HS-5 (cell line): ENCODE measurements at places on chromosomes 16 and 17.

DNA sequence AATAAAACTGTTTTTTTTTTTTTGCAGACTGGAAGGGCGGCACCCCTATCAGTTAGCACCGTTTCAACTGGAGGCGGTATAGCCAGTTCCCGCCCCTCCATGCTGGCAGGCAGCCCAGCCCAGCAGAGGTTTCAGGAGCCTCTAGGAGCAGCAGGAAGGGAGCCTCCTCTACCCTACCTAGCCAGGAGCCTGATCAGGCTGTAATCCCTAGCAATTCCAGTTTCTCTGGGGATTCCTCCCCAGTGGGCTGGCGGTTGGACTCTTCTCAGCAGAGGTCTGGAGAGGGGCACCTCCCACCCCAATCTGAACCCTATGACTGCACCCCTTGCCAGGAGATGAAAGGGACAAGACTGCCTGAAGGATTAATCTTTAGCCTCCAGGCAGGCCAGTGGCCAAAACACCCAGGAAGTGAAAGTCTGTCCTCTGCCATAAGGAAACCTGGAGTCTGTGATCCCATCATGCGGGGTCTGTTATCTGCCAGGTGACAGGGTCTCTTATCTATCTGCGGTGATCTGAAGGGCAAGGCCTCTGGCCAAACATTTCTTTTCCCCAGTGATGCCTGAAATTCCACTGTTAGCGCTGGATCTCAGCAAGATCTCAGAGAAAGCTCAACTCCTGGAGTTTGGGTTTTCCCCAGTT, 4.9 kb upstream of the CDH1 start:
- no peak for DNase-seq

- DNase-seq, result peak; percentile 78
Observed at GRCh38 chr17:74042744-74043486, 160.6 kb upstream of the RPL38 start.

DNA sequence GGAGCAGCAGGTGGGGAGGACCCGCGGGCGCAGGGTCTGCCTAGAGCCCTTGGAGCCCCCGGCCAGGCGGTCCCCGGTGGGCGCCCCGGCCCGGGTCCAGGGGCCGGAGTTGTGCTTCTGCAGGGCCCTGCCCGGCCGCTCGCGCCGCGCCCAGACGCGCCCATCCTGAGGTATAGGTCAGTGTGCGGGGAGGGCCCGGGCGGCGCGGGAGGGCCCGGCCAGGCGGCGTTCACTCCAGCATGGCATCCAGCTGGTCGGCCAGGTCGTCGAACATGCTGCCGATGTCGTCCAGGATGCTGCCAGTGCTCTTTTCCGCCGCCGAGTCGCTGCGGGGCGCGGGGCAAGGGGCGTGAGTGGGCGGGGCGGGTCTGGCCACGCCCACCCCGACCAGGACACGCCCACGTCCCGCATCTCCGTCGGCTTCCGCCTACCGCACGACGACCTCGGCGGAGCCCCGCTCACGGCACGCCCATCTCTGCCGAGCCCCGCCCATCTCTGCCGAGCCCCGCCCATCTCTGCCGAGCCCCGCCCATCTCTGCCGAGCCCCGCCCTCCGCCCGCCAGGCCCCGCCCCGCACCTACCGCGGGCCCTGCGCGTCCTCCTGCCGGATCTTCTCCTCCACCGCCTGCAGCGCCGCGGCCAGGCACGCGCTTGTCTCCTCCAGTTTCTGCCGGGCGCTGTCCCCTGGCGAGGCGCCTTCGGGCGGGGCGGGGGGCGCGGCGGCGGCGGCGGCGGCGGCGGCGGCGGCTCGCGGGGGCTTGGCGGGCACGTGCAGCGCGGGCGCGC, 17.9 kb downstream of the CASKIN1 start:
- DNase-seq, result no peak

- no peak for DNase-seq
Observed at GRCh38 chr17:66446419-66446818, 144.0 kb downstream of the PRKCA start.

GRCh38 chr17:14579716-14580115, 278.8 kb downstream of the HS3ST3B1 start:
- no peak for DNase-seq

DNA sequence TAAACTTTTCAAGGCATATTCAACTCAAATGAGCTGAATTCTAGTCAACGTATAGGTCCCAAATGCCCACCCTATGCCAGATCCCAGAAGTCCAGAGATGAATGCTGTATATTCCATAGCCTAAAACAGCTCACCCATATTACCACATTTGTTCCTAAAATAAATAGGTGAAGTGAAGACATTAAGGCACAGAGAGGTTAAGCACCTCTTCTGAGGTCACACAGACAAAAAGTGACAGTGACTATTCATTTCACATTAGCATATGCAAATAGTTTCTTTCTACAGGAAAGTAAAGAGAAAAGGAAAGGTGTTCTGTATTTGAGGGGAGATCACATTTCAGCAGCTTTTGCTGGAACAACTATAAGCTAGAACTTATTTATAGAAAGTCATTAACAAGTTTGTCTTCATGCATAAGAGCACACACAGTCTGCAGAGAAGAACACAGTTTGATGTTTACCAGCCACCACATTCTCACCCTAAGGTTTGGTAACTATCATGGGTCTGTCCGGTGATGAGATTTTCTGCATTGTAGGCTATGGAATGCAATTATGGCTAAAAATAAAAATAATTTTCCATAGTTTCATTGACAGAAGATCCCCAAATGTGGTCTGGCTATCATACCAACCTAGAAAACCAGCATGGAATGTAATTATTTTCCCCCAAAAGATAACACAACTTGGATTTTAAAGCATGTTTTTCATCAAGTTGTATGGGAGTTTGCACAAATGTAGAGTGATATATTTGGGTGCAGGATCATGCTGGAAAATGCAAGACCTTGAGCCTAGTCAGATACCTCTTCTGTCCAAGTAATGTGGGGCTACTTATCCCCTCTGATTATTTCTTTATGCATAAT, 402.1 kb downstream of the UTP18 start:
- DNase-seq, result no peak

GRCh38 chr17:53797501-53797900, 25.2 kb upstream of the KIF2B start:
- DNase-seq, result no peak

DNA sequence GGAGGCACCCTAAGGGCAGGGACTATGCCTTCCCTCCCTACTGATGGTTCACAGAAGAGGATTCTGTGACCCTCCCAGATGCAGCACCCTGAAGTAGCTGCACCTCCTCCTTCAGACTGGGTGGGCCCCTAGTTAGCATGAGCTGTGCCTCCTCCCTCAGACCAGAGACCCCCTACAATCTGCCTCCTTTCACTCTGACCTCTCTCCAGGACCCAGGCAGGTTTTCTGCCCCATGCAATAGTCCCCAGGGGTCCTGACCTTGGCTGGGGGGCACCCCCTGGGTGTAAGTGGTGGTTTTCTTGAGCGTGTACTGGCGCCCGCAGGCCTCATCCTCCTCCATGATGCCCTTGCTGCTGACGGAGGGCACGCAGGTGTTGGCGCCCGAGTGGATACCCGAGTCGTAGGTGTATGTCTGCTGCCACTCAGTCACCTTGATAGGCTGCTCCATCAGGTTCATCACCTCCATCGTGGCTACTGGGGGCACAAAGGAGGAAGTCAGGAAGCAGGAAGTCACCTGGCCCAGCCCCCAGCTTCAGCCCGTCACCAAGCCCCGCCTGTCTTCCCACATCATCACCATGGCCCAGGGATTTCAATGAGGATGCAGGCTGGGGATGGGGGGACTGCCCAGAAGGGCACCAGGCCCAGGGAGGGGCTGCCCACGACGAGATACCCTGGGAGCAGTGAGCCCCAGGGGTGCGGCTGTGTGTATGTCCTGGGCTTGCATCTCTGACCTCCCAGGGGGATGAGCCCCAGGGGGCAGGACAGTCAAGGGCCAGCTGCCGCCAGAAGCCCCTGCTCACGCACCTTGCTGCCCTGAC, 14.9 kb downstream of the JUP start:
- DNase-seq, result no peak

- DNase-seq, result no peak
Observed at GRCh38 chr17:6304894-6305612, 129.9 kb downstream of the AIPL1 start.

GRCh38 chr17:40287494-40288369, at the start of gene CDC6:
Gene CDC6 (plus strand): TSS chr17:40287879. CDS start chr17:40289421, 1,542 bp downstream.
- DNase-seq, result peak; percentile 95

DNA sequence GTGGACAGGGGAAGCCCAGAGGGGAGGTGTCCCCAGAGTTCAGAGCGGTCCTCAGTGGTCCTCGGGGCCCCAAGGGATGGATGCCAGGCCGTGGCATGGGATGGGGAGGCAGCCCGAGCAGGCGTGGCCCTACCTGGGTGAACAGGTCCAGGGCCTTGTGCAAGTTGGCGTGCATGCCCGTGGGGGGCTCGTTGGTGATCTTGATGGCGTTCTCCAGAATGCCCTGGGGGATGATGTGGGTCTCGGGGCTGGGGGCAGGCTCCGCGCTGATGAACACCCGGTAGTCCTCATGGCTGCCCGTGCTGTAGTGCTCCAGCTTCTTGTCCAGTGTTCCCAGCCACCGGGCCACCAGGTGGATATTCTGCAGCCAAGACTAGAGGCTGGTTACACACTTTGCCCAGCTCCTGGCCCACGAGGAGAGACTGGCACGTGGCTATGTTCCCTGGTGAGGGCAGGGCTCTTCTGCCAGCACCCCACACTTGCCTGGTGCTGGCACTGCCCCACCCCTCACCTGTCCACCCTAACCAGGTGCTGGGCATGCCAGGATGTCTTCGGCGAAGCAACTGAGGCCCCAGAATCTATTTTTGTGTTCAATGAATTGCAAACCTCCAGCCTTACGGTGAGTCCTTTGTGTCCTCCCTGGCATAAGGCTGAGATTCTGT, 59.2 kb downstream of the PGS1 start:
- DNase-seq, result no peak

DNA sequence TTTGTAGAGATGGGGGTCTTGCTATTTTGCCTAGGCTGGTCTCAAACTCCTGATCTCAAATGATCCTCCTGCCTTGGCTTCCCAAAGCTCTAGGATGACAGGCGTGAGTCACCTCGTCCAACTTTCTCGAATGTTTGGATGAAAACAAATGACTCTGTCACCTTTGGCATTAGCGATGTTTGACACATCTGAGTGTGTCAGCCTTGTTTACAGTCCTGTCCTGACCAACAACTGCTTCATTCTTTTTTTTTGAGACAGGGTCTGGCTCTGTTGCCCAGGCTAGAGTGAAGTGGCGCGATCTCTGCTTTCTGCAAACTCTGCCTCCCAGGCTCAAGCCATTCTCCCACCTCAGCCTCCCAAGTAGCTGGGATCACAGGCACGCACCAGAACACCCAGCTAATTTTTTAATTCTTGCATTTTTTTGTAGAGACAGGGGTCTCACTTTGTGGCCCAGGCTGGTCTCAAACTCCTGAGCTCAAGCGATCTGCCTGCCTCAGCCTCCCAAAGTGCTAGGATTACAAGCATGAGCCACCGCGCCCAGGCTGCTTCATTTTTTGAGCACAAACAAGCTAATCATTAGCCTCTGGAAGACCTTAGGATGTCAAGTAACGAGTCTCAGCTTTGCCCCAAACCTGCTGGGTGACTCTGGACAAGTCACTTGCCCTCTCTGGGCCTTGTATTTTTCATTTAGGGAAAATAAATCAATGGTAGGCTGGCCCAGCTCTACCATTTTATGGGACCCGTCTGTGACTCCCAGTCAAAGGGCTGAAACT, 7.4 kb downstream of the MYH11 start:
- DNase-seq, result no peak

- no peak for DNase-seq
Observed at GRCh38 chr16:15043344-15043743, 12.5 kb downstream of the NTAN1 start.

- DNase-seq, result no peak
Observed at GRCh38 chr17:18965530-18966236, 13.7 kb downstream of the SLC5A10 start.

DNA sequence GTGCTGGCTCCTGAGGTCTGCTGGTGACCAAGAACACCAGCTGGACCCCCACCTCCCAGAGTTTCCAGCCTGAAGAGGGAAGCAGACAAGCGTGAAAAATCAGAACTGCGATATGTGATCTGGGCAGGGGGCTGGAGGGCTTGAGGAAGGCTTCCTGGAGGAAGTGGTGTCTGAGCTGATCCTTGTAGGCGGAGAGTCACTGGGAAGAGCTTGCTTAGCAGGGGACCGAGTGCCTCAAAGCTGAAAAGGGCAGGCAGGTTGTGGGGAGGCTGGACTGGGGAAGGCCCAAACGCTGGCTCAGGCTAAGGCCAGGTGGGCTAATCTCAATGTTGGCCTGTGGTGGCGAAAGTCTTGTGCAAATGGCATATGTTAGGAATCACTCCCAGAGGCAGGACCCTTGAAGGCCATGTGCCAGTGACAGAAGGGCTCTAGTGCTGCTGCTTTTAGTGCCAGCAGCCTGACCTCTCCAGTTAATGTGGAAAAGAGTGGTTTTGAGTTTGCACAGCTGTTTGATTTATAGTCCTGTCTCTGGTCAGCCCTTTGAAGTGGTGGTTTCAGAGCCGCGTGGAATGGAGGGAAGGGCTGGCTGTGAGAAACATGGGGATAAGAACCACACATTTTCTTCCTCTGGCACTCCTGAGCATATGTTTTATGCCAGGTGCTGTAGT, 85.3 kb upstream of the LGALS9 start:
- DNase-seq, result no peak

- DNase-seq, result no peak
Observed at GRCh38 chr17:81909966-81910839, 996 bp downstream of the PCYT2 start.

DNA sequence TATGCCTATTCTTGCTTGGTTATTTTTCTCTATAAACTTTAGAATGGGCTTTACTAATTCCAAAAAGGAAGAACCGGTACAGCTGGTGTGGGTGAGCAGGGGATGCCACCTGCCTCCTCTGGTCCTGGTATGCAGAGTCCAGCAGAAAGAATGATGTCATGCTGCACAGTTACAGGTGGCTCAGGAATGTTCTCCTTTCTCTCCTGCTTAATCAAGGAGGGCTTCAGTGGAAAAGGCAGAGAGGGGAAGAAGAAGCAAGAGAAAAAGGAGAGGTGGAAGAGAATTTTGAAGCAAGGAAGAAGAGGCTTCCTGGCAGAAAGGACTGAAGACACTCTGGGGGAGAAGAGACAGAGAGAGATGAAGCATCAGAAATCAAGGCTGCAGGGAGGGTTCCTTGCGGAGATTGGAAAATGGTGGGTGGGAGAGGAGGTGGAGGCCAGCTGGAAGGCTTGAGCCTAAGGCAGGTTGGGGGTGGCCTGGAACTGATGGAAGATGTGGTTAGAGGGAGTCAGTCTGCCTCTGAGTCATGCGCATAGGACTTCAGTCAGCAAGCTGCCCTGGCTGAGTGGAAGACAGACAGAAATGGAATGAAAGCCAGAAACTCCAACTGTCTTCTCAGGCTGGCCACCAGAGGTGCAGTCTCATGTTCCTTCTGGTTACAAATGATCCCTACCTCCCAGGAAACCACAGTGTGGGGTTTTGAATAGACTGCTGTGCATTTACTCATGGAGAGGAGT, 64.6 kb upstream of the CRHR1 start:
- DNase-seq, result peak; percentile 70

DNA sequence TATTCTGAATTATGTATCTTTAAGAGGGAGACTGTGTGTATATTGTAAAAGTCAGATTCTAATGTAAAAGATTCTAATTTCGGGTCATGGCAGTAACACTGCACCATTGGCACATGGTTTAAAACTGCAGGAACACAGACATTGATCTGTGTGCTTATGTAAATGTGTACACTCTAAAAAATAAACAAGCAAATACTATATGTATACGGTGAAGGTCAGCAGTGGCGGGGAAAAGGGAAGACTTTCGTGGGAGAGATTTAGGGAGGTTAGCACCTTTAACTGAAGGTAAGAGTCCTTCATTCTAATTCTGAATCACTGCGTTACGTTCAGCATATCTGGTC, 157.8 kb upstream of the FAM20A start:
- DNase-seq, result no peak
